Body of pancreas (tissue), 4 donors: ENCODE measurements at places on chromosomes 16 and 17. TPM values are rescaled to one million over a fixed set of nuclear protein-coding genes. Genes with fewer than 3 reads are reported as not detected.

GRCh38 chr17:66906321-66907278, 57.9 kb upstream of the CACNG4 start:
- H3K36me3 ChIP-seq = no peaks in the 10 kb centered on the region
- no peaks in the 10 kb centered on the region for H3K27me3 ChIP-seq
- no peak overlapping the region for H3K4me3 ChIP-seq
- peaks cover 21% of the 10 kb centered on the region for H3K4me1 ChIP-seq

TNFRSF17 gene
- total RNA-seq = not detected

NAGS gene
- total RNA-seq = 2.1 TPM

RBBP6 gene
- total RNA-seq = 31.1 TPM

DNA sequence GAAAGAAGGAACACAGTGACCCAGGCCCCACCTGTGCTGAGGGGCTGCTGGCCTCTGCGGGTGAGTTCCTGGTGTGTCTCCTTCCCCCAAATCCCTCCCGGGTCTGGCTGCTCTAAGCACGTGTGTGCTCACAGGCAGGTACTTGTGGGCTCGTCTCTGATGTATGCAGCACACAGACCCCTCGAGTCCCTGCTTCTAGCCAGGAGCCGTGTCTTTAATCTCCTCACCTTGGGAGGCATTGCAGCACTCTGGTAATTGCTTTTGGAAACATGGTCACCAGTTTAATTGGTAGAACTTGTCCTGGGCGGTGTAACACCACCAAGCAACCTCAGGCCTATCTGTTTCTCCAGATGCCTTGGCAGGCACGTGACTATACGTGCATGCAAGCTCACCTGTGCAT, 8.8 kb upstream of the RPL38 start:
- no peak for DNase-seq
- no peak overlapping the region for H3K27ac ChIP-seq
- H3K36me3 ChIP-seq = no peaks in the 10 kb centered on the region
- H3K4me1 ChIP-seq = peaks cover 12% of the 10 kb centered on the region
- H3K27me3 ChIP-seq = no peaks in the 10 kb centered on the region
- H3K4me3 ChIP-seq = no peak overlapping the region

DNA sequence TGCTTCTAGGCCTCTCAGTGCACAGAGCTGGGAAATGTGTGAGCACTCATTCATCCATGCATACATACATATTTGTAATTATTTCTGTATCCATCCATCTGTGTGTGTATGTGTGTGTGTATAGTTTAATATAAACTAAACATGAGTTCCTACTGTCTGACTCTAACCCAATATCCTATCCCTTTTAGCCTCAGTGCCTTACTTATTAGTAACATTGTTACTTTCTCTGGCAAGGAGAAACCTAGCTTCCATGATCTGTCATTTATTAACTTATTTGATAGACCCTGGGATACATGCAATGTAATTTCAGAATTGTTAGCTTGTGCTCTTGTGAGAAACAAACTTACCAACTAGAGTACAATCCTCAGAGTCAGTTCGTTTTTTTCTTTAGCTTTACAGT, 59.0 kb upstream of the WSCD1 start:
- H3K27me3 ChIP-seq = no peaks in the 10 kb centered on the region
- H3K4me3 ChIP-seq = no peak overlapping the region
- no peak overlapping the region for H3K27ac ChIP-seq
- DNase-seq = no peak
- H3K36me3 ChIP-seq = no peaks in the 10 kb centered on the region

DNA sequence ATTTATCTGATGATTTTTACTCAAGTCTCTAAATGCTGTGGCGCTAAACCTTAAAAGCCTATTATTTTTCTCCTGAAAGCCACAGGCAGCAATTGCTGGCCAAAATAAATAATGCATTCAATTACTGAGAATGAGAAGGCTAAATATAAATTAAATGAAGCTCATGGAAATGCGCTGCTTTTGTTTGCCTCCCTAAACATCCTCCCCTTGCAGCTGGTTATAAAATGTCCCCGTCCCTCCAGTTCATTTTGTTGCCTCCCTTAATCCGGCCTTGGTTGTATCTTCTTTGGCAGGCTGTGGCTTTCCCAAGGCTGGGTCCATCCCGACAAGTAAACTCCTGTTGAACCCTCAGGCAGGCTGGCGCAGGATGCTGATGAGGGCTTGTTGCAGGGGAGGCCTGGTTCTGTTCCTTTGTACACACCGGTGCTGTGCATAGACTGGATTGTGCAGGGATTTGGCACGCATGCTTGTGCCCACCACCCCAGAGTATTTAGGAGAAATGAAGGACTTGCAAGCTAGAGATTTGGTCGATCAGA, 62.7 kb downstream of the KNOP1 start:
- no peaks in the 10 kb centered on the region for H3K36me3 ChIP-seq
- no peak overlapping the region for H3K4me3 ChIP-seq
- H3K27me3 ChIP-seq = no peaks in the 10 kb centered on the region
- no peak overlapping the region for H3K27ac ChIP-seq
- no peak for DNase-seq

DNA sequence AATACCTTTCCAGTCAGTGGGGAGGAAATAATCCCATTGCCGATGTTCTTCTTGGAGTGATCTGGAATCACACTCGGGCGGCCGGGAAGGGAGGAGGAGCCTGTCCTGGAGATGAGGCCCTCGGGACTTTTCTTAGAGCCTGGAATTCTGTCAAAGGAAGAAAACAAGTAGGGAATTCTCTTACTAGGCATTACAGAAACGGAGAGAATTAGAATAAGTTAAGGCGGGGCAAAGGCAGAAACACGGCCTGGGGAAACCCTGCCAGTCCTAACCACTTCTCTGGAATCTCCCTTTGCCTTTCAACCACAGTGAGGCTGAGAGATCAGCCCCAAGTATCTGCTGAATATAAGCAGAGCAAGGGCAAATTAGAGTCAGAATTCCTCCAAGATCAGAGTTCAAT, 27.8 kb downstream of the USP36 start:
- peaks cover 46% of the 10 kb centered on the region for H3K36me3 ChIP-seq
- H3K4me1 ChIP-seq = no peaks in the 10 kb centered on the region
- no peak for DNase-seq
- H3K27ac ChIP-seq = no peak overlapping the region

NQO1 gene
- total RNA-seq = 26.5 TPM

VTN gene
- total RNA-seq = 4.2 TPM

DNA sequence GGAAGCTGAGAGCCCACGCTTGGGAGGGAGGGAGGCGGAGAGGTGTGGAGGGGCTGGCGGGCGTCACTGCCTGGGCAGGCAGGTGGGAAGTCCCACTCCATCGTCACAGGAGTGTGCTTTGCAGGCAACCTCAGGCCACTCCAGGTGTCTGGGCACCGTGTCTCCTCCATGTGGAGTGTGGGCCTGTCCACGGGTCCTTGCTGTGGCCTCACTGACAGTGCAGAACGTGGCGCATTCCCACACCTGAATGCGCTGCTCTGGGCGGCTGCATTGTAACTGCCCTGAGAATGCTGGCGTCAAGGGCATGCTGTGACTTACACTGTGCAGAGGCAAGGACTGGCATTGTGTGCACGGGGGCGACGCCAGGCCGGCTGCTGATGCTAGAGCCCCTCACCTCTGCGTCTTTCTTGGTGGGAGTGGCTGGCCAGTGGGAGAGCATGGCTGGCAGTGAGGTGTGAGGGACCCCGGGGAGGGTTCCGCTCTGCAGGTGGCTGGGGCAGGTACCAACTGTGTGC, 66.4 kb downstream of the BANP start:
- H3K4me1 ChIP-seq = no peaks in the 10 kb centered on the region
- no peaks in the 10 kb centered on the region for H3K36me3 ChIP-seq
- DNase-seq = no peak

DNA sequence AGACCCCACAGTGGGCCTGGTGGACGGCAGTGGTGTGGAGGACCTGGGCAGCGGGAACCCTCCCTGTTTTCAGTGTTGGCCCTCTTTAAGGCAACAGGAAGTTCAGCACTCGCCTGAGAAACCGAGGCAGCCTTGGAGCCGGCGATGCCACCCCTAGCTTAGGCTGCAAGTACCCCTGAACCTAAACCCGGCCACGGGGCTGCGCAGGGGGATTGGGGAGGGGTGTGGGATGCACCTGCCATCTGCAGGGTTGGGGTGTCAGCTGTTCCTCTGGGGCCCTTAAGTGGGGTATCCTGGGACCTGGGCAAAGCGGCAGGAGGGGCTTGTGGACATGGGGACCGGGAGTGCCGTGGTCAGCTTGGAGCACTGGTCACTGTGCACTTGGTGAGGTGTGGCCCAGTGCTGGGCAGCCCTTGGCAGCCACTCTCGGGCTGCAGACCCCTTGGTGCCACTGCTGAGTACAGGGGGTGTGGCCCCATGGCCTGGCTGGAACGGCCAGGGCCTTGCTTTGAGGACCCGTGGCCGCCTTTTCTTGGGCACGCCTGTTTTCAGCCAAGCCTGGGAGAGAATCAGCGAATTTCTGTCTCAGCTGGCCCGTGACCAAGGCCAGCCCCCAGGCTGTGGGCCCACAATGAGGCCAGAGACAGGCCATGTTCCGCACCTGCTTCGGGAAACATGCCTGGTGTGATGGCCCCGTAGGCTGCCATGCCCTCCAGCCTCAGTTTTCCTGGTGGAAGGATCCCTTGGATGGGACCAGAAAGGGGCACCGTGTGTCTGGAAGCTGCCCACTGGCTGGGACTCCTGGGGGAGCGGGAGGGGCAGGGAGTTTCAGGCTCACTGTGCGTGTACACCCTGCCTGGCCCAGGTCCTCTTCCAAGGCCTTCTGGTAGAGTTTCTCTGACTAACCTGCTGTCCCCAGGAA, 4.1 kb upstream of the SLC25A10 start:
- no peak for DNase-seq
- H3K27me3 ChIP-seq = no peaks in the 10 kb centered on the region
- H3K27ac ChIP-seq = no peak overlapping the region

KRTAP9-2 gene
- total RNA-seq = not detected

GRCh38 chr16:15947983-15948509, 1.4 kb upstream of the ABCC1 start:
- H3K27me3 ChIP-seq = no peaks in the 10 kb centered on the region
- no peak for DNase-seq
- H3K4me1 ChIP-seq = peaks cover 31% of the 10 kb centered on the region
- no peak overlapping the region for H3K4me3 ChIP-seq
- H3K27ac ChIP-seq = no peak overlapping the region

DNA sequence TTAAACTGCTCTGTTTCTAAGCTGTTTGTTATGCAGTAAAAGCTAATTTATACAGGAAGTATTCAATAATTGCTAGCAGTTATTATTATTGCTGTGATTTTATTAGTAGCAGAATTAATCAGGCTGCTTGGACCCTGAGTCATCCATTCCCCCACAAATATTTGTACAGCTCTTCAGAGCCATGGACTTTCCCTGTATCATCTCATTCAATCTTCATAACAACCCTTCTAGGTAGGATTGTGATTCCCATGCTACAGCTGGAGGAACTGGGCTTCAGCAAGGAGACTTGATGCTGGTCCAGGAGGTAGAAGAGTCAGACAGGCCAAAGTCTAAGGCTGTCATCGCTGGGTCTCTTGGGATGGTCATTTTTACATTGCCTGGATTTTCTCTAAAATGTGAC, 208.3 kb downstream of the C16orf95 start:
- H3K27me3 ChIP-seq = no peaks in the 10 kb centered on the region
- no peak overlapping the region for H3K27ac ChIP-seq
- no peaks in the 10 kb centered on the region for H3K36me3 ChIP-seq
- H3K4me3 ChIP-seq = no peak overlapping the region
- no peaks in the 10 kb centered on the region for H3K4me1 ChIP-seq

TBC1D26 gene
- total RNA-seq = not detected

DNA sequence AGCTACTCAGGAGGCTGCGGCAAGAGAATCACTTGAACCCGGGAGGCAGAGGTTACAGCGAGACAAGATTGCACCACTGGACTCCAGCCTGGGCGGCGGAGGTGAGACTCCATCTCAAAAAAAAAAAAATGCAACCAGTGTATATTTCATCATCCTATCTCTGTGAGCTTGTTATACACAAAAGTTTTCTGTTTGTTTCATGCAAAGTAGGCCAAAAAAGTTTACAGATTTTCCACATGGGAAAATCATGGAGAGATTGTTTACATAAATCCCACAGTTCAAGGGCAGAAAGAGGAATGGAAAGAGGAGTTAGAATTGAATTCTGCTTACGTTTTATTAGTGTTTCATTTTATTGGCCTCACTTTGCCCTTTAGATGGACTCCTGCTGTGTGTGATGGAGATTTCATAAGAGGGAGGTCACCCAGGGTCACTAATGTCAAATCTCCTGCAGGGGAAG, 24.7 kb downstream of the NARF start:
- no peak overlapping the region for H3K27ac ChIP-seq
- peaks cover 5% of the 10 kb centered on the region for H3K36me3 ChIP-seq
- no peak for DNase-seq
- H3K4me3 ChIP-seq = no peak overlapping the region
- H3K4me1 ChIP-seq = no peaks in the 10 kb centered on the region

RAPGEFL1 gene
- total RNA-seq = 7.3 TPM

- H3K36me3 ChIP-seq = peaks cover 3% of the 10 kb centered on the region
- H3K27ac ChIP-seq = no peak overlapping the region
- DNase-seq = peak; percentile 80
- no peak overlapping the region for H3K4me3 ChIP-seq
- H3K4me1 ChIP-seq = no peaks in the 10 kb centered on the region
- H3K27me3 ChIP-seq = no peaks in the 10 kb centered on the region
Measured at GRCh38 chr17:82781894-82782274, 30.0 kb downstream of the TBCD start.

- no peaks in the 10 kb centered on the region for H3K27me3 ChIP-seq
- H3K4me3 ChIP-seq = no peak overlapping the region
- H3K27ac ChIP-seq = no peak overlapping the region
- no peaks in the 10 kb centered on the region for H3K36me3 ChIP-seq
- DNase-seq = no peak
Measured at GRCh38 chr17:77744066-77744988, 214.2 kb upstream of the TNRC6C start.

GRCh38 chr17:17044846-17045561, 2.7 kb downstream of the MPRIP start:
- no peak overlapping the region for H3K4me3 ChIP-seq
- peaks cover 71% of the 10 kb centered on the region for H3K4me1 ChIP-seq
- no peak for DNase-seq
- H3K27me3 ChIP-seq = no peaks in the 10 kb centered on the region
- no peak overlapping the region for H3K27ac ChIP-seq

- DNase-seq = no peak
- H3K4me1 ChIP-seq = peaks cover 48% of the 10 kb centered on the region
- peak overlapping the region; percentile 51 for H3K27ac ChIP-seq
- H3K4me3 ChIP-seq = no peak overlapping the region
- H3K36me3 ChIP-seq = no peaks in the 10 kb centered on the region
Measured at GRCh38 chr17:78316115-78316866, 43.6 kb downstream of the SOCS3 start.

GRCh38 chr16:80314042-80314441, 226.8 kb upstream of the DYNLRB2 start:
- DNase-seq = no peak
- H3K27me3 ChIP-seq = no peaks in the 10 kb centered on the region
- H3K4me1 ChIP-seq = no peaks in the 10 kb centered on the region
- no peaks in the 10 kb centered on the region for H3K36me3 ChIP-seq

GRCh38 chr16:75317532-75317931, 66.1 kb upstream of the BCAR1 start:
- no peak overlapping the region for H3K4me3 ChIP-seq
- no peaks in the 10 kb centered on the region for H3K27me3 ChIP-seq
- no peak for DNase-seq

- H3K27ac ChIP-seq = no peak overlapping the region
- peak; percentile 56 for DNase-seq
- H3K36me3 ChIP-seq = no peaks in the 10 kb centered on the region
- H3K27me3 ChIP-seq = no peaks in the 10 kb centered on the region
- no peak overlapping the region for H3K4me3 ChIP-seq
Measured at GRCh38 chr16:8936421-8936820, 27.3 kb downstream of the USP7 start.
